Psoas muscle (tissue), 8 donors: ENCODE measurements at places on chromosomes 7 and 10.

DNA sequence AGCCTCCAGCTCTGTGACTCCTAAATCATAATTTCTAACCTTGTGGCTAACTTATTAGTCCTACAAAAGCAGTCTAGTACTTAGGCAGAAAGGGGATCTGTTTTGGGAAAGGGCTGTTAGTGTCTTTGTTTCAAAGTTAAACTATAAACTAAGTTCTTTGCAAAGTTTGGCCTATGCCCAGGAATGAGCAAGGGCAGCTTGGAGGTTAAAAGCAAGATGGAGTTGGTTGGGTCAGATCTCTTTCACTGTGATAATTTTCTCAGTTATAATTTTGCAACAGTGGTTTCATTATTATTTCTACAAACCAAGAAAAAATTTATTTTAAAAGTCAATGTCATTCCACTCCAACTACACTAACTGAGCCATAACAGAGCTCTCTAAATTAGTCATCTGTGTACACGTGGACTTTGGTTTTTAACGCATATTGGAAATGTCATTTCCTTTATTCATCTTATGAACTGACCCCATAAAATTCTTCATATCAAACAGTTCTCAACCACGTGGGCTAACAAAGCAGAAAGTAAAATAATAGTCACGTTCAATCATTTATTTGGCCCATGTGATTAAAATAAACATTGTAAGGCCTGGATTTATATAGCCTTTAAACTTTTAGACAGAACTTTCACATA lies 143.2 kb upstream of the C7orf33 start:
- DNase-seq: no peak

DNA sequence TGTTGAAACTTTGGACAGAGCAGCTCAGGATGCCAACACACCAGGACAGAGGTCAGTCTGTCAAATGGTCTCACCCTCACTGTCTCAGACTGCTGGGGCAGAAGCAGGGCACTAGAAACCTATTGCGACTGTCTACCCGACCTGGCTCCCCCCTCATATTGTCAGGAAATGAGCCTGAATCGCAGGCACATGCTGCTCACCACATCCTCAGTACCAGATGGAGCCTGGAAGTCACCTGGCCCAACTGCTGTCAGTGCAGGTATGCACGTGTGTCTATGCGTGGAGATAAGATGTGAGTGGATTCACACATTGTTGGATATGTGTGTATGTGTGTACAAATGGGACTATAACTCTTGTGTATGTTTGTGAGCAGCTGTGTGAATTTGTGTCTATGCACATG lies 3.2 kb upstream of the CDHR1 start:
- no peak for DNase-seq

DNA sequence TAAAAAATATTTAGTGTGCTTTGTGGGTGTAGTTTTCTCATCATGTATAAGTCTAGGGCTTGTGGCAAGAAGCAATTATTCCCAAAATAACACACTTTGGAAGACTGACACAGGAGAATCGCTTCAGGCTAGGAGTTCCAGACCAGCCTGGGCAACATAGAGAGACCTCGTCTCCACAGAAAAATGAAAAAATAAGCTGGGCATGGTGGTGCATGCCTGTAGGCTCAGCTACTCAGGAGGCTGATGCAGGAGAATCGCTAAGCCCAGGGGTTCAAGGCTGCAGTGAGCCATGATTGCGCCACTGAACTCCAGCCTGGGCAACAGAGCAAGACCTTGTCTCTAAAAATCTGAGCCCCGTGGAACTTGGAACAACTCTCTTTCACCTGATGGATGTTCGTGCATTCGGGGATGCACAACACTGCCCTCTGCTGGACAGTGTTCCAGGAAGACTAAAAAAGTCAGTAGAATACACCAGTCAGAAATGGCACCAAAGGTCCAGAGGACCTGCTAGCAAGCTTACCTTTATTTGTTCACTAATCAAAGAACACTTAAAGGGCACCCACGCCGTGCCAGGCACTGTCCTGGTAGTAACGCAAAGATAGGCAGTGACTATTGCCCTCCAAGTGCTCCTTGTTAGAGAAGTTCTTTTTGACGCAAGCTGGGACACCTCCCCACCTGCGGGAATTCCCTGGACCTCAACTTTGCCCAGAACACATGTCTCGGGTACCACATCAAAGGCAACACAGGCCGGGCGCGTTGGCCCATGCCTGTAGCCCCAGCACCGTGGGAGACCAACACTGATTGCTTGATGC lies 81.9 kb upstream of the CALN1 start:
- DNase-seq: no peak

DNA sequence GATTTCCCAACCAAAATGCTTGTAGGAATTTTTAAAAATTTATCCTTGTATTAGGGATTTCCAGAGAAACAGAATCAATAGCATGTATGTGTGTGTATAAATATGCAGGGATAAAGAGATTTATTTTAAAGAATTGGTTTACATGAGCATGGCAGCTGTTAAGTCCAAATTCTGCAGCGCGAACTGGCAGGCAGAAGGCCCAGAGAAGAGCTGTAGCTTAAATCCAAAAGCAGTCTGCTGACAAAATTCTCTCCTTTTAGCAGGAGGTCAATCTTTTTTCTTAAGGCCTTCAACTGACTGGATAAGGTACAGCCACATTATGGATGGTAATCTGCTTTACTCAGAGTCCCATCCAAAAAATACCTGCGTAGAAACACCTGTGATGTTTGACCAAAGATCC lies 42.0 kb downstream of the PRR15 start:
- DNase-seq: no peak

GRCh38 chr10:91287276-91287675 lies 66.8 kb downstream of the PCGF5 start:
- no peak for DNase-seq

DNA sequence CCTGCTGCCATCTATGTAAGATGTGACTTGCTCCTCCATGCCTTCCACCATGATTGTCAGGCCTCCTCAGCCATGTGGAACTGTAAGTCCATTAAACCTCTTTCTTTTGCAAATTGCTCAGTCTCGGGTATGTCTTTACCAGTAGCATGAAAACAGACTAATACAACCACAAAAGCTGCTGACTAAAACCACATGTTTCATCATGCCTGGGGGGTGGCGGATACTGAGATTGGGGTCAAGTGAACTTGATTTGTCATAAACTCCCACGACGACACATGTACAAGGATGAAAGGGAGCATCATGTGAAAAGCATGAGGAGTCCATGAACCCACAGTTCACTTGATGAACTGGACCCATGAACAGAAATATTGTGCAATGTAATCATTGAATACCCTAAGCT lies 134.9 kb upstream of the ANK3 start:
- DNase-seq: no peak

DNA sequence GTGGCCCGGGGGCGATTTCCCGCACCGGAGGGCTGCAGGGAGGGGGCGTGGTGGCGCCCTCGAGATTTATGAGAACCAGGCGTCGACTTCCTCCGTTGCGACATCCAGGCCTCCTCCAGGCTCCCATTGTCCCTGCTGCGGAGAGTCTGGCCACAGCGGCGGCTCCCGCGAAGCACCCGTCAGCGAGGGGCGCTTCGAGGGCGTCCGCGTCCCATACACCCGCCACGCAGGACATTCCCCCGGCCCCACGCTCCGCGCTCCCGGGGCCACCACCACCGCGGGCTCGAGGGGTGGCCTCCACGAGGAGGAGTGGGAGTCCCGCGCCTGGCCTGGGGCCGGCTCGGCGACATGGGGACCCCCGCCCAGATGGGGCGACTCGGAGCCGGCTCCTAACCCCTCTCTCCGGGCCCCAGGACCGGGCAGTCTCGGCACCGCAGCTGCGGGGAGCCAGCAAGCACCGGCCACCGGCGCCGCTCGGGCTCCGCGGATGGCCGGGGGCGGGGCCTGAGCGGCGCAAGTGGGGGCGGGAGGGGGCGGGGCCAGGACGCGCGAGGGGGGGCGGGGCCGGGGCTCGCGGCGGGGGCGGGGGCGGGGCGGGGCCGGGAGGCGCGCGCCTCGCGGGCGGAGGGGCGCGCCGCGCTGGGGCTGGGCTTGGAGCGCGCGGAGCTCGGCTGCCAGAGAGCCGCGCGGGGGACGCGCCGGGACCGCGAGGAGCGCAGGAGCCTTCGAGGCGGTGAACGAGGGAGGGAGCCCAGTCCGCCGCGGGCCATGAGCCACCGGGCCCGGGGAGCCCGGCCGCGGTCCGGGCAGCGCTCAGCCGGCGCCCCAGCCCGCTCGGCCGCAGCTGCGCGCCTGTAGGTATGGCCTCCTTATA lies at the start of gene SH2B2:
TSS of gene SH2B2 (plus strand) at position 632 of the 874 bp plus-strand sequence. CDS start 13,683 bp downstream, outside the sequence.
- peak; percentile 88 for DNase-seq

DNA sequence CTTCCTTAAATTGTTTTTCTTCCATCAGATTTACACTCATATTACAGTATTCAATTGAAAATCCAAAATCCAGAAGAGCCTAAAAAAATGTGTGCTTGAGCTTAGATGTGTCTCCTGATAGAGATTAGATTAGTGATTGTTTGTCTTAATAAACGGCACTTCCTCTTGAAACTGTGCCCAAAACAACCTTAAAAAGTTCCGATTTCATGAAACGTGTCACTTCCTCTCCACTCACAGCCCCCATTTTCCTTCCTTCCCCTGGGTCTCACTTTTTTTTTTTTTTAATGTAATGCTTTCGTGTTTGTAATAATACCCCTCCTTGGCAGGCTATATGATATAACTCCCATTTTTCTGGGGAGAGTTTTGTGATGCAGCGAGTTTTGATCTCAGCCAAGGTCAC lies 114.8 kb upstream of the ADO start:
- DNase-seq: no peak

DNA sequence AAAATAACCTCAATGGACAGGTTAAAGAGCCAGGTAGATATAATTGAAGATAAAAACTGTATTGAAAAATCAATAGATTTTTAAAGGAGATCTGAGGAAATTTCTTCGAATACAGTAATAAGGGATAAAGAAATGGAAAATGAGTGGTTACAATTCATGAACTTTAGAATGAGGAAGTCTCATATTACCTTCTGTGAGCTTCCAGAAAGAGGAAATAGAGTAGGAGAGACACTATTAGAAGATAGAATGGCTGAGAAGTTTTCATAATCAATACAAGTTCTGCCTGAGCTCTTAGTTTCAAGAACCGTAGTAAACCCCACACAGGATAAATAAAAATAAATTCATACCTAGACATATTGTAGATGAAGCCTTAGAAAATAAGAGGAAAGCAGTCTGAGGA lies 11.5 kb downstream of the SDK1 start:
- DNase-seq: no peak

DNA sequence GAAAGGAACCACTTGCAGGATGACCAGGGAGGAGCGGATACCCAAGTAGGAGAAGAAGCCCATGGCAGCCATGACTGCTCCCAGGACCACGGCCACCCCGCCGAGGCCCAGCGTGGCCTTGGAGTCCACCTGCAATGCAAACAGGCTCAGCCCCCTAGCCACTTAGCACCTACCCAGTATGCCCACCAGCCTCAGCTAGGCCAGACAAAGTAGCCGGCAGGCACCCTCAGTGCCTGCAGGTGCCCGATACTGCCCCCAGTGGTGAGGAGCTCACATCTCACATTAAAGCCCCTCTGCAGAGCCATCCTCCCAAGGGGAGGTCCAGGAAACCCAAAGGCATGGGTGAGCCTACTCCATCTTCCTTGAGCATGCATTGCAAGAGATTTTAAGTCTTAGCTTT lies 6.6 kb downstream of the NPC1L1 start:
- DNase-seq: no peak

GRCh38 chr10:100184426-100184825 lies 1.4 kb downstream of the ERLIN1 start:
- DNase-seq: no peak

- no peak for DNase-seq
Observed at GRCh38 chr7:80257756-80258155, 123.1 kb downstream of the GNAI1 start.

DNA sequence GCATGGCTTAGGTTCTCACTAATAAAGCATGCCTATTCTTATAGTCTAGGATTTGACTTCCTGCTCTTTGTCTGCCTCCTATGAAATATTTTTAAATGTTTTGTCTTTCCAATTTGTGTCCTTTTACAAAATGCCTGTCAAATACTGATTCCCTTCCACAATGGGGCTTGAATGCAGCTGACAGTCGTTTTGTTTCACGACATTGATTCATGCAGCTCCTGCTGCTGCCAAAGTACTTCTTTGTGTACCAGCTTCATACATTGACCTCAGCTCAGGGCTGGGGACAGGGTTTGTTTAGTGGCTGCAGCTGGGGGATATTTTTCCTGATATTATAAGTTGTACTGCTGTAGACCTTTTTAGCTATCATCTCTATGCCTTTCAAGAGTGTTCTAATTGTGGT lies 371.9 kb upstream of the CHRM2 start:
- DNase-seq: no peak

GRCh38 chr7:29488203-29488970 lies 75.2 kb upstream of the PRR15 start:
- no peak for DNase-seq

GRCh38 chr10:97781618-97782331 lies 10.0 kb upstream of the SFRP5 start:
- no peak for DNase-seq

- DNase-seq: no peak
Observed at GRCh38 chr7:104931181-104931781, 82.7 kb upstream of the KMT2E start.

GRCh38 chr10:75859141-75859540 lies 427.7 kb downstream of the LRMDA start:
- DNase-seq: no peak

- DNase-seq: no peak
Observed at GRCh38 chr10:121305066-121305465, 293.2 kb downstream of the FGFR2 start.

DNA sequence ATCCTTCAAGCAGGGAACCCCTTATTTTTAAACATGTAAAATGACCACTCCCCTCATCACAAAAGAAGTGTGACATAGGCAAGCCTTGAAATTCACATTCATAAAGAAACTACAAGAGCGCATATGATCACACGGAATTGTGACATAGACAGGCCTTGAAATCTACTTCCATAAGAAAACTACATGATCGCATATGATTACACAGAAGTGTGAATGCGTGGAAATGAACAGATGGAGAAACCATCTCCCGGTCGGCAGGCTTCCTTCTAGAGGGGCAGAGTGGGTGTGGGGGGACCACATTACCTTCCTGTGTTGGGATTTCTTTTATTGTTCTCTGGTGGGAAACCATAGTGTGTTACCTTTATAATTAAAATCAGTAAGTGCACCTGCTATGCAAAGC lies 285.1 kb upstream of the ADARB2 start:
- no peak for DNase-seq

DNA sequence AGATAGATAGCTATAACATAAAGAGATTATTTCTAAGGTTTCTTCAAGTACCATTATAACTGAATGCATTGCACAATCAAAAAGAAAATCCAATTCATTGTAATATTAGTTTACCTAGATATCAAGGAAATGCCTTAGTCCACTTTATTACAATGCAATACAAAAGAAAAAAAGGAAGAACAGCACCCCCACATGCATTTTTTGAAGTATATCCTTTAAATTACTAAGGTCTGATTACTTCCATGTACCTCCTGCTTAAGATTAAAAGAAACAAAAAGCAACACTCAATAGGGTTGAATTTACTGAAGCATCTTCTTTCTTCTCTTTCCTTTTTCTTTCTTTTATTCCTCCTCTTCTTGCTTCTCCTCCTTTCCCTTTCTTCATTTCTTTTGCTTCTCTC lies 973.8 kb upstream of the LRRTM3 start:
- no peak for DNase-seq

GRCh38 chr7:43278088-43278644 lies 165.7 kb downstream of the HECW1 start:
- DNase-seq: no peak
